ENCODE measurements at places on chromosomes 1 and 21.

- no peak for DNase-seq
These were observed 2.3 kb downstream of the H3-3A start for GRCh38 chr1:226064816-226065248.

DNA sequence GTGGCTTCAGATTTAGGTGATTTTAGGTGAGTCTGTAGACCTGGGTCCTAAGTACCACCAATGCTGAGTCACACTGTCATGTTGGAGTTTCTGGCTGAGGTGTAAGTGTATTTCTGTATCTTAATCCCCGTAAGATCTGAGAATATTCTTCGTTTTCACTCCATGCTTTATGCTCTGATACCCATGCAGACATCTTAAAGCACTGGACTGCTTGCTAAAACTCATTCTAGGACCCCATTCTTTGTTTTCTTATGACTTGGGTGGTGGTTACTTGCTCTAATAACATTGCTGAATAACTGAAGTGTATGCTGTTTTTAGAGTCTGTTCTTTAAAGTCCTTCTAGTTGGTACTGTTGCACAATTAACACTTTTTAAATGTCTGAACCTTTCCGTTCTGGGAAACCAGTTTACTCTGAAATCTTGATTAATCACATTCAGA is 36.6 kb downstream of the CDC42 start:
- DNase-seq: no peak

- no peak for DNase-seq
These were observed 223.5 kb downstream of the RHOU start for GRCh38 chr1:228958741-228959140.

DNA sequence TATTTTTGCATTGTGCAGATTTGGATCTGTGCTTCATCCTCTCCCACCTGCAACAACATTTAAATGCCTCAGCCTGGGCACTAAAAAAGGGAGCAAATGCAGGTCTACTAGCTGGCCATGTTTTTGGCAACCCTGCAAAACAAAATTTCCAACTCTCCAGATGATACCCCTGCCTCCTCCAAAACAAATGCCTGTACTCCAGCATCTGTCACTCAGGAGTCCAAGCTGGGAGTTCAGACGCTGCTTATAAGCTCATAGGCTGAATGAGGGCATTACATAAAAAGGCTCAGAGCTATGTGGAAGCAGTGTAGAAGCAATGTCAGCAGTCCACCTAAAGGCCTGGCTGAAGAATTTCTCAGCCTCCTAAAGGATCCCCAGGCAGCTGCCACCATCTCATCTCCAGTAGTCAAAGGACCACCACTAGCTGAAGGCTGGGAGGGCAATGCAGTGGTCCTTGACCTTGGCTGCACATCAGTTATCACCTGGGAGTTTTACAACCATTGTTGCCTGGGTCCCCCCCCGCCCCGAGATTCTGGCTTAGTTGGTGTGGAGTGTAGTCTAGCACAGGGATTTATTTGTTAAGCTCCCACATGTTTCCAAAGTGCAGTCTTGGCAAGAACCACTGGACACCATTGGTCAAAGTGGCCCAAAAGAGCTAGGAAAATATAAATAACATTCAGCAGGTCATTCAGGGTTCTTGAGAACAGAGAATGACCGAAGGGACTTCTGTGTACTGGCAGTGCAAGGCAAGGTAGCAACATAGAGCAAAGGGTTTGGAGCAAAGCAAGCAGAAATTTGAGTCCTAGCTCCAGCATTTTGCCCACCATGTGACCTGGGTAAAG is 57.2 kb downstream of the ITPKB start:
- no peak for DNase-seq

DNA sequence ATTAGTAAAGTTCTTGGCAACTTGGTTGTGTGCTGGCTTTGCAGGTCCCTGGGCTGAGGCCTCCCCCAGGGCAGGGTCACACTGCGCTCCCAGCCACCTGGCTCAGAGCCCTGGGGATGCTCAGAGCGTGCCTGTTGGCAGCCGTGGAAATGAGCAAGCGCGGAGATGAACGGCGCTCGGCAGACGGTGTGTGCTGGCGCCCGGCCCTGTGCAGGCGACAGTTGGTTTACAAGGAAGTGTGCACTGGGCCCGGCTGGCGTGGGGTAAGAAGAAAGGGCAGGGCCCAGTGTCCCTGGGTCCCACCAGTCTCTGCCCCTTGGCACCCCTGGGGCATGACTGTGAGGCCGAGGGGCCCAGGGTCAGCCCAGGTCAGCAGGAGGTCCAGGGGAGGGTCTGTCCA is 25.7 kb upstream of the PEX10 start:
- DNase-seq: no peak

- DNase-seq: no peak
These were observed 28.2 kb downstream of the GPR88 start for GRCh38 chr1:100565937-100566699.

All from stimulated activated CD4-positive, alpha-beta T cell treated with anti-CD3 and anti-CD28 coated beads, Interleukin-12 subunit alpha, Interleukin-12 subunit beta, amount 100 ng/mL, for 48 hours (primary cell).